ENCODE measurements at places on chromosomes 12 and 14.
A peak's percentile ranks its signal among the peaks of the same experiment; 100 is the strongest.

DNA sequence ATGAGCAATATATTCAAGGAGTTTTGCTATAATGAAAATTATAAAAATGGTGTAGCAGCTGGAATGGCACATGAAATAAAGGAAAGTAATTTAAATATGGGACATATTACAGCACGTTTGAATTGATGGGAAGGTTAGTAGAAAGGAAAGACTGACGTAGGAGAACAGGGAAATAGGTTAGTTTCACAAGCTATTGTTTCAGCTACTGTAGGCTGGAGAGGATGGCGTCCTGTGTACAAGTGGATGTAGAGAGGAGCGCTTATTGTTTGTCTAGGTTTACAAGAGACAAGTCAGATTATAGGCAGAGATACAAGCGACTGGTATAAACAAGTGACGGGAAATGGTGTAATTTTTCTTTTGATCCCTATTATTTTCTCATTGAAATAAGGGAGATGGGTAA, 431.2 kb upstream of the PDE3A start:
- DNase-seq, result no peak

GRCh38 chr14:66482873-66483272, 3.3 kb upstream of the CCDC196 start:
- DNase-seq, result no peak

GRCh38 chr14:96090441-96091148, 51.4 kb downstream of the C14orf132 start:
- no peak for DNase-seq

DNA sequence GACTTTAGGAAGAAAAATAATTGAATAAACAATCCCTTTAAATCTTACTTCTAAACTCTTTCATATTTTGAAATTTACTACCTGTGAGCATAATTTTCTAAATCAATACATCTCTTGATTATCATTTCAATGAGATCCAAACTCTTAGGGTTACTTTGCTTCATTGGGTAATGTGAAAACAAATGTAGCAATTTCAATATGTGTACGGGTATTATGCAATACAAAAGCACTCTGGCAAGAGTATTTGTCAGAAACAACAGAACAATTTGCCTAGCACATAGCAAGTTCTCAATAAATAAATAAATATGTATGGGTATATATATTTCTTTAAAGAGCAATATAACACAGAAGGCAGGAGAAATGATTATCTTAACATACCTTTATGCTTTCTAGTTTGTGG, 77.1 kb downstream of the PLEKHG7 start:
- DNase-seq, result no peak

- DNase-seq, result no peak
These were observed 89.5 kb downstream of the FBXO33 start for GRCh38 chr14:39342768-39343167.

- DNase-seq, result no peak
These were observed 25.8 kb downstream of the COX16 start for GRCh38 chr14:70333728-70334127.

GRCh38 chr14:34875031-34875922, at the start of gene BAZ1A:
Gene BAZ1A (minus strand): TSS chr14:34875360. CDS start chr14:34874604, 756 bp downstream.
- peak; percentile 68 for DNase-seq

GRCh38 chr12:46507766-46508165, 135.2 kb upstream of the SLC38A2 start:
- DNase-seq, result no peak
